NCI-H1694 (cell line): ENCODE measurements at places on chromosomes 2 and 18.

GRCh38 chr18:36889321-36889720 is 60.4 kb downstream of the KIAA1328 start:
- DNase-seq = no peak

- DNase-seq = no peak
Observed at GRCh38 chr2:133142087-133142486, 426.2 kb downstream of the NCKAP5 start.

DNA sequence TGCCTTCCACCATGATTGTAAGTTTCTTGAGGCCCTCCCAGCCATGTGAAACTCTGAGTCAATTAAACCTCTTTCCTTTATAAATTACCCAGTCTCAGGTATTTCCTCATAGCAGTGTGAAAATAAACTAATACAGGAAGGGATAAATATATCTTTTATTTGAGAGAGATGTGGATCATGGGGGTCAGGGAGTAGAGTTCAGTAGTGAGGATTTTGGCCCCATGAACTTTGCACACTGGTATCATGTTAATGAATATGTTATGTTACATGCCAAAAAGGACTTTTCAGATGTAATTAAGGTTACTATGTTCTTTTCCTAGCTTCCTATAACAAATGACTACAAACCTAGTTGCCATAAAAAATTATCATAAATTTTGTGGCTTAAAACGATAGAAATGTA is 1393.7 kb downstream of the DSC3 start:
- DNase-seq = no peak

GRCh38 chr2:100819370-100820272 is at the start of gene NPAS2:
TSS of gene NPAS2 (plus strand) at chr2:100820139. CDS start at chr2:100904755, 84,616 bp downstream.
- DNase-seq = no peak

- DNase-seq = no peak
Observed at GRCh38 chr2:164960159-164960558, 4.8 kb upstream of the SLC38A11 start.

GRCh38 chr2:228549441-228550007 is 368.0 kb upstream of the SPHKAP start:
- DNase-seq = no peak

GRCh38 chr2:215626063-215626462 is 190.2 kb upstream of the FN1 start:
- no peak for DNase-seq

GRCh38 chr18:56238576-56238975 is 399.8 kb downstream of the TXNL1 start:
- no peak for DNase-seq

- DNase-seq = no peak
Observed at GRCh38 chr18:42164556-42164955, 209.5 kb downstream of the PIK3C3 start.

- no peak for DNase-seq
Observed at GRCh38 chr18:72246076-72246475, 298.1 kb downstream of the CBLN2 start.

- no peak for DNase-seq
Observed at GRCh38 chr2:198242093-198242492, 437.7 kb downstream of the PLCL1 start.

DNA sequence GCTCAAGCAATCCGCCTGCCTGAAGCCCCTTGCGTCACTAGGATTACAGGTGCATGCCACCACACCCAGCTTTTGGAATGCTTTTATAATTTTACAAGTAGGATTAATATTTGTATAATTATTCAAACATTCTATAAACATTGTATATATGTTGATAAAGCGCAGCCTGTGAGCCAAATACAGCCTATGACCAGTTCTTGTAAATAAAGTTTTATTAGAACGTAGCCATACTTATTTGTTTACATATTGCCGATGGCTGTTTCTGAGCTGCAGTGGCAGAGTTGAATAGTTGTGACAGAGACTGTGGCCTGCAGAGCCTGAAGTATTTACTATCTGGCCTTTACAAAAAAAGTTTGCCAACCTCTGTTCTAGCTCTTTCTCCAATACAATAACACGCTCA is 232.6 kb downstream of the OTX1 start:
- DNase-seq = no peak

- no peak for DNase-seq
Observed at GRCh38 chr2:54475919-54476318, 19.8 kb downstream of the SPTBN1 start.

GRCh38 chr18:78977637-78978348 is 1.8 kb upstream of the SALL3 start:
- no peak for DNase-seq

DNA sequence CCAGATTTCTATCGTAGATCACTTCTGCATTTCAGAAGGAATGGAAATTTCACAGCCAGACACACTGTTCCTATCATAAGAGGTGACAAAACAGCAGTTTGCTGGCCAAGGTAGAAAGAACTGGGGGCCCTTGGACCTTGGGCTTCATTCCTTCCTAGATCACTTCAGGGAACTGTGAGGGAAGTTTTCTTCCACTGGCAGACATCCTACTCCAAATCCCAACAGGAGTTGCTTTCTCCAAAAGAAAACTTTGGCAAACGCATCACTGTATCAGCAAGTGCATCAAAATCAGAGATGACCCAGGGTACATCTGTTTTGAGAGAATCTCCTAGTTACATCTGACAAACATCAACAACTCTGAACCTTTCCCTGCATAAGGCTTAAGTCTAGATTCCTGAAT is 348.4 kb upstream of the KLHL29 start:
- no peak for DNase-seq

- no peak for DNase-seq
Observed at GRCh38 chr18:31739651-31740050, 21.0 kb downstream of the SLC25A52 start.
